ENCODE measurements at places on chromosomes 1 and 21. TPM values are rescaled to one million over a fixed set of nuclear protein-coding genes. Genes with fewer than 3 reads are reported as not detected.

DNA sequence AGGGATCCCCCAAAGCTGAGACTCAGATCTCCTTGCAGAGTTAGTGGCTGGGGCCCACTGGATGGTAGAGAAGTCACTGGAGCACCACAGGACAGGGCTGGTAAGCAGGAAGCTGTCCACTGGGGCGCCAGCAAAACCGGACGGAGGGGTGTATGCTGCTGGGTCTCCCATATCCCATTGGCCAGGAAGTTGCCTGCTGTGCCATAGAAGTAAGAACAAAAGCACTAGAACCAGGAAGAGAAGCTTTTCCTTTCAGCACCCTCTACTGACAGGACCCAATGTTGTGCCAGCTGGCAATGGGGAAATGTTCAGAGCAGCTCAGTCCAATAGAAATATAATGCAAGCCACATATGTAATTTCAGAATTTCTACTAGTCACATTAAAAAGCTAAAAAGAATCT lies 146.6 kb downstream of the SPATA46 start:
- no peaks in the 10 kb centered on the region for H3K4me1 ChIP-seq
- no peak overlapping the region for H3K4me3 ChIP-seq
- no peak overlapping the region for H3K27ac ChIP-seq
- no peaks in the 10 kb centered on the region for H3K36me3 ChIP-seq
- H3K27me3 ChIP-seq: peaks cover 9% of the 10 kb centered on the region
- no peak for DNase-seq

DNA sequence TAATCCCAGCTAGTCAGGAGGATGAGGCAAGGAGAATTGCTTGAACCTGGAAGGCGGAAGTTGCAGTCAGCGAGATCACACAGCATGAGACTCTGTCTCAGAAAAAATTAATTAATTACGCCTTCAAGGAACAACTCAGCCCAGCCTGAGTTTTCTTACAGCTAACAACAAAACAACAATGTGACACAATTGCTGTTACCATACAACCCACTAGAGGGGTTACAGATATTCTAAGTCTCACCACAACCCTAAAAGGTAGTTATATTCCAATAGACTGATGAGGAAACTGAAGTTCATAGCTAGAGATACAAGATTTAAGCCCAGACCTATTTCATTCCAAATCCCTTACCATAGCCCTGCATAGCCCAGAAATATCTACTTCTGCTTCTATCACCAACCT lies 2.9 kb upstream of the LRRC8C start:
- no peaks in the 10 kb centered on the region for H3K27me3 ChIP-seq
- H3K4me3 ChIP-seq: no peak overlapping the region
- no peak for DNase-seq
- no peaks in the 10 kb centered on the region for H3K36me3 ChIP-seq
- H3K4me1 ChIP-seq: peaks cover 64% of the 10 kb centered on the region

GRCh38 chr1:91797164-91797563 lies 88.8 kb downstream of the TGFBR3 start:
- H3K27ac ChIP-seq: no peak overlapping the region
- H3K4me3 ChIP-seq: no peak overlapping the region
- H3K36me3 ChIP-seq: peaks cover 7% of the 10 kb centered on the region
- peaks cover 4% of the 10 kb centered on the region for H3K4me1 ChIP-seq
- DNase-seq: no peak

GRCh38 chr21:9763306-9763705 lies 758.1 kb upstream of the TPTE start:
- H3K27me3 ChIP-seq: no peaks in the 10 kb centered on the region
- no peak overlapping the region for H3K27ac ChIP-seq
- H3K4me1 ChIP-seq: no peaks in the 10 kb centered on the region

DNA sequence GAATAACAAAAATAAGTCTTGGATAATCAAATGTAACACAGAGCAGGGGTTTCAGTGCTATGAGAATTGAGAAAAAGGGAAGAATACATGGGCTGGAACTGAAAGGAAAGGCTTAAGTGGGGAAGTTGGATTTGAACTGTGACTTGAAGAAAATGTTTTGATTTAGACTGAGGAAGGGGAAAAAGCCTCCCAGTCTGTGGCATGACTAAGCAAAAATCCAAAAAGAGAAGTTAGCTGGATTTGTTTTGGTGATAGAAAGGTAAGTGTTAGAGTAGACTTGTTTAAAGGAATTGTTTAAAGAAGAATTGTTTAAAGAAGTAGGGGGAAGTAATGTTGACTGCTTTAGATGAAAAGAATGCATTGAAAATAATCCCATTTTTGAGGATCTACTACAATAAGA lies 46.0 kb downstream of the KCNK2 start:
- H3K27me3 ChIP-seq: peaks cover 2% of the 10 kb centered on the region
- H3K4me1 ChIP-seq: no peaks in the 10 kb centered on the region
- no peak overlapping the region for H3K4me3 ChIP-seq
- no peak overlapping the region for H3K27ac ChIP-seq
- no peak for DNase-seq
- no peaks in the 10 kb centered on the region for H3K36me3 ChIP-seq

- H3K27me3 ChIP-seq: peaks cover 14% of the 10 kb centered on the region
- peak; percentile 51 for DNase-seq
- peak overlapping the region; percentile 94 for H3K4me3 ChIP-seq
Observed at GRCh38 chr1:9822897-9823692, 670 bp downstream of the CLSTN1 start.

GRCh38 chr1:175673371-175674150 lies 69.8 kb downstream of the TNR start:
- H3K27me3 ChIP-seq: no peaks in the 10 kb centered on the region

DNA sequence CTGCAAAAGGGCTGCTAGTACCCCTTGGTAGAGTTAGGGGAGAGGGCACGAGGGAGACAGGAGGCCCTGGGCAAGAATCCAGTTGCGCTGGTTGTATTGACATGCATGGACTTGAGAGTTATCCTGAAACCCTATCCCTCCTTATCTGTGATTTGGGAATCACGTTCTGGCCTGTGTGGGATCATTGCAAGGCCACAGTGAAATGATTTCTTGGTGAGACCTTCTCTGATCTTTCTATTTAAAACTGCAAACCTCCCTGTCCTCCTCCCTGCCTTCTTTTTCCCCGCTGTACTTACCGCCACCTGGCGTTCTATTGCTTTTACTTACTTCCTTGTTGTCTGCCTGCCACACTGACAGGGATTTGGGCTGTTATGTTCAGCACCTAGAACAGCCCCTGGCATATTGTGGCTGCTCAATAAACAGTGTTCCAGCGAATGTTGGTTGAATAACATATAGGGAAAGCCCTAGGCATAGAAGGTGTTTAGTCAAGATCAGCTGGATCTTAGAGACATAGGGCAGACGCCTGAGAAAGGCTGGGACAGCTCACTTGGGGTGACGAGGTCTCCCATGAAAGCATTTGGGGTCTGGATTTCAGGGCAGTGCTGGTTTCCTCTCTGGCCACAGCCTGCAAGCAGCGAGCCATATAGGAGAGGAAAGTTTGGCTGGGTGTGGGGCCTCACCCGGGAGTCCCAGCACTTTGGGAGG lies 25.6 kb downstream of the ALPL start:
- H3K27ac ChIP-seq: no peak overlapping the region
- H3K4me1 ChIP-seq: no peaks in the 10 kb centered on the region
- no peaks in the 10 kb centered on the region for H3K36me3 ChIP-seq
- H3K4me3 ChIP-seq: no peak overlapping the region
- peak; percentile 52 for DNase-seq

DNA sequence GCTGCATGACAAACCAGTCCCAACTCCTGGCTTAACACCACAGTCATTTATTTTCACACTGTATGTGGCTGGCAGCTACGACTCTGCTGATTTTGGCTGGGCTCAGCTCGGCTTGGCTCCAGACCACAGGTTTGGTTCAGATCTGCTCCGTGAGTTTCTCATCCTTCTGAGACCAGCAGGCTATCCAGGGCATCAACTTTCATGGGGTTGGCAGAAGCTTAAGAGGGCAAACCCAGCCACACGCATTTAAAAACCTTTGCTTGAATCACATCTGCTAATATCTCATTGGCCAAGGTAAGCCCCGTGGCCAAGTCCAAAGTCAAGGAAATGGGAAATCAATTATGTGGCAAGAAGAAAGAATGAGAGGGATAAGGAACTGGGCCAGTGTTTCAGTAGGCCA lies 574.2 kb downstream of the MATN1 start:
- no peaks in the 10 kb centered on the region for H3K36me3 ChIP-seq
- DNase-seq: no peak
- H3K4me1 ChIP-seq: no peaks in the 10 kb centered on the region

DNA sequence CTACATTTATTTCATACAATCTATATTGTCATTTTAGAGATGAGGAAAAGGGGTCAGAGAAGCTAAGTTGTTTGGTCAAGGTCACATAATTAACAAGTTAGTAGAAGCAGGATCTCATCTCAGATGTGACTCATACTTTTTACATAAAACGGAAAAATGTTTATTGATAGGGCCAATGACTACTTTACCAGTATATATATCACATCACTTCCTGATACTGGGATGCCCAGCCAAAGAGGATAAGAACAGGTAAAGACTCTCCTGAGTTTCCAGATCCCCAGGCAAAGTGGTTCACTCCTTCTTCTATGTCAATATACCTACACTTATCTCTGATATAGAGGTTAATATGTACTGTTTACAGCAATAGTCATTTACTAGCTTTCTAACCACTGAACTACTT lies 21.0 kb downstream of the YIPF1 start:
- H3K36me3 ChIP-seq: peaks cover 15% of the 10 kb centered on the region
- H3K4me1 ChIP-seq: peaks cover 4% of the 10 kb centered on the region
- no peak overlapping the region for H3K4me3 ChIP-seq
- H3K27me3 ChIP-seq: no peaks in the 10 kb centered on the region
- H3K27ac ChIP-seq: no peak overlapping the region

- no peak overlapping the region for H3K4me3 ChIP-seq
- DNase-seq: no peak
- H3K27ac ChIP-seq: no peak overlapping the region
- peaks cover 26% of the 10 kb centered on the region for H3K36me3 ChIP-seq
Observed at GRCh38 chr1:39872698-39873097, 10.6 kb downstream of the TRIT1 start.

- no peak for DNase-seq
- H3K27me3 ChIP-seq: peaks cover 13% of the 10 kb centered on the region
- no peak overlapping the region for H3K27ac ChIP-seq
- no peaks in the 10 kb centered on the region for H3K4me1 ChIP-seq
Observed at GRCh38 chr1:170721621-170722020, 57.7 kb downstream of the PRRX1 start.

DNA sequence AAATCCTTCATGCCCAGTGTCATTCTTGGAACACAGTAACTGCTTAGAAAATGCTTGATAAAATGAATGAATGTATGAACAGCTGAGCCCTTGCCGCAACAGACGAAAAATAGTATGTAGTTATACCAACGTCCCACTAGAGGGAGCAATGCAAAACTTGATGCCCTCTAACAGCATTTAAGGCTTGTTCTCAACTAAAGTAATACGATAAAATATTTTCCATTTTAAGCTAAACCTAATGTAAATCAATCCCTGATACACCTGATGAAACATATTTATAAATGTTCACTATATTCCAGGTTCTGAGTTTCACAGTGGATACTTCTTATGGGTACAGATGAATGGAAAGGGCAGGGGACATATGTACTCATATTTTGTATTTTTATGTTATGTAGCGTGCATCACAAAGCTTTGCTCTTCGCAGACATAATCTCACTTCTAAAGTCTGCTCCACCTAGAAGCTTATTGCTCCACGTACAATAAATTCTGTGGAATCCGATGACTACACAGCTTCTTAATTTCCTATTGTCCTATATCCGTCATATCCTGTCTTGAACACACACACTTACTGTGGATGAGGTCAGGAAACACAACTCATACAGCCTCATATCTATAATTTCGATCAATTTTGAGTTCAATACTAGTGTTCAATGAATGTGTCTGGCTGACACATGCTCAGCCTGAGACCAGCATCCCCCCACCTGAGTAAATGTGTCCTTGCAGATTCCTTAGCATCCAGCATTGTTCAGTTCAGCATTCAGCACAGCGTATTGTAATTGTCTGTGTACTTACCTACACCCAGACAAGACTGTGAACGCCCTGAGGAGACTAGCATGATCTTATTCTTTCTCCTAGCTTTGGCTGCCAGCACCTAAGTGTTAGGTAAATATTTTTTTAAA lies 4.4 kb upstream of the UTP25 start:
- no peaks in the 10 kb centered on the region for H3K36me3 ChIP-seq
- no peak overlapping the region for H3K4me3 ChIP-seq
- DNase-seq: peak; percentile 26
- H3K27me3 ChIP-seq: peaks cover 11% of the 10 kb centered on the region
- peaks cover 15% of the 10 kb centered on the region for H3K4me1 ChIP-seq

- H3K36me3 ChIP-seq: peaks cover 29% of the 10 kb centered on the region
- no peak for DNase-seq
- no peak overlapping the region for H3K27ac ChIP-seq
Observed at GRCh38 chr1:116408803-116409720, 36.0 kb downstream of the ATP1A1 start.

GRCh38 chr21:16554503-16554902 lies 824.7 kb downstream of the USP25 start:
- H3K36me3 ChIP-seq: no peaks in the 10 kb centered on the region
- no peak for DNase-seq
- no peaks in the 10 kb centered on the region for H3K27me3 ChIP-seq
- no peak overlapping the region for H3K4me3 ChIP-seq

GRCh38 chr1:110053552-110054428 lies 16.7 kb downstream of the ALX3 start:
- no peaks in the 10 kb centered on the region for H3K27me3 ChIP-seq
- H3K36me3 ChIP-seq: peaks cover 29% of the 10 kb centered on the region
- H3K4me3 ChIP-seq: no peak overlapping the region
- peak; percentile 81 for DNase-seq

DNA sequence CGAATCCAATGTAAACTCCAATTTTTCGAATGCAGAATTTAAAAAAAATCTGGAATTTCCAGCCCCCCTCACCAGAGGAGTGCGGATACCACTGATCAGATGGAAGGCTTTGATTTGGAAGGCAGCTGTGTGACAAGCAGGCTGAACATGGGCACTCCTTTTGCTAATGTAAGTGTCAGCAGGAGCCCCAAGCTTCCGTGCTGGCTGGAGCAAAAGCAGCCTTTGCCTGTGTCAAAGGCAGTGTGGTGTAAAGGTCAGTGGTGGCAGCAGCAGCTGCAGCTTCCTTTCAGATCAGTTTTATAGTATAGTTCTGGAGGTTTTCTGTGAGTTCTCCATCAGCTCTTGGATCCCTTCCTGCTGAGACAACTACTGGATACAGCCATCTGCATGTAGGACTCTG lies 259.9 kb downstream of the CTH start:
- H3K27me3 ChIP-seq: peaks cover 8% of the 10 kb centered on the region
- no peaks in the 10 kb centered on the region for H3K4me1 ChIP-seq
- no peak overlapping the region for H3K4me3 ChIP-seq

DNA sequence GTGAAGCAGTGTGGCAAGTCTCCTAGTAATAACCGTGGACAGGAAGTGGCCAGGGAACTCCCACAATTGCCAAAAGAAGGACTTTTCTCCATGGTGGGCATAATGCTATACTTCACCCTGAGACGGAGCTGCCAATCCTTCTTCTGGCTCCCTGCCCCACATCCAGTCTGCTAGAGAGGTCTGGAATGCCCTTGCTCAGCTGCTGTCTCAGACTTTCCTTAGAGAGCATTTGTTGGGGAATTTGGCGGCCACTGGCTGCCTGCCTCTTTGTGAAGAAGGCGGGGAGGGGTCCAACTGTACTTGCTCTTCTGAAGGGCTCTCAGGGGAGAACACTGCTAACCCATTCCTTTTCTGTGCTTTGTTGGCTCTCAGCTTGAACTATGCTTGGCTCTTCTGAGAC lies 123.7 kb upstream of the EDN2 start:
- no peak overlapping the region for H3K4me3 ChIP-seq
- no peak for DNase-seq
- no peaks in the 10 kb centered on the region for H3K27me3 ChIP-seq
- H3K27ac ChIP-seq: no peak overlapping the region
- peaks cover 27% of the 10 kb centered on the region for H3K36me3 ChIP-seq
- H3K4me1 ChIP-seq: peaks cover 36% of the 10 kb centered on the region

Gene SYT11
- 6.3 TPM for total RNA-seq

Gene C1orf115
- 1.3 TPM for total RNA-seq

Gene MTARC1
- not detected for total RNA-seq

Gene KRTAP19-7
- not detected for total RNA-seq

Gene SMIM1
- 0.83 TPM for total RNA-seq

Gene RGS16
- 35.3 TPM for total RNA-seq

Gene TEDDM1
- total RNA-seq: not detected

Gene TAS1R1
- not detected for total RNA-seq
